Renal pelvis (tissue), 12 donors: ENCODE measurements at places on chromosomes 5 and 9. TPM values are rescaled to one million over a fixed set of nuclear protein-coding genes. Genes with fewer than 3 reads are reported as not detected.

- no peak for DNase-seq
Measured at GRCh38 chr9:107483666-107484065, 5.9 kb downstream of the KLF4 start.

SPINK13 gene
- 0.40 TPM for polyA plus RNA-seq

THBS4 gene
- polyA plus RNA-seq: 20.0 TPM

PHF24 gene
- polyA plus RNA-seq: 0.13 TPM

DNA sequence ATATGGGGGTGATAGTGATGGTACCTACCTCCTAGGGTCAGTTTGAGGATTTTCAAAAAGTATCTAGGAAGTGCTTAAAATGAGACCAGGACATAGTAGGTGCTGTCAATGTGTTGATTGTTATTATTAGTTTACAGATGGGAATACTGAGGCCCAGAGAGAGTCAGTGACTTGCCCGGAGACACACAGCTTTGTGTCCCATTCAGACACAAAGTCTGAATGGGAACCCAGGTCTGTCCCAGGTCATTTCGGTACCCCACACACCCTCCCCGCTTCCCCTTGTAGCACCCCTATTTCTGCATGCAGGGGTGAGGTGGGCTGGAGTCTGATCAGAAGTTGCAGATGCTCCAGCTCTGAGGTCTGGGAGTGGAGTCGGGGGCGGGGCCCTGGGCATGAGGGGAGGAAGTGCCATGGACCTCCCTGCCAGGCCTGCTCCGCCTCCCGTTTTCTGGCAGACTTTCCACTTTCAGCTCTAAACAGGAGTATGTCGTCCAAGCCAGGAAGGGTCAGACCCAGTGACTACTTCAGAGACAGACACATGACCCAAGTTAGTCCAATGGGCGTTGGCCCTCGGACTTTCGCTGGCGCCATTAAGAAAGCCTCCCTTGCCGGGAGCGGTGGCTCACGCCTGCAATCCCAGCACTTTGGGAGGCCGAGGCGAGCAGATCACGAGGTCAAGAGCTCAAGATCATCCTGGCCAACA lies 3.2 kb upstream of the DBN1 start:
- DNase-seq: no peak

DNA sequence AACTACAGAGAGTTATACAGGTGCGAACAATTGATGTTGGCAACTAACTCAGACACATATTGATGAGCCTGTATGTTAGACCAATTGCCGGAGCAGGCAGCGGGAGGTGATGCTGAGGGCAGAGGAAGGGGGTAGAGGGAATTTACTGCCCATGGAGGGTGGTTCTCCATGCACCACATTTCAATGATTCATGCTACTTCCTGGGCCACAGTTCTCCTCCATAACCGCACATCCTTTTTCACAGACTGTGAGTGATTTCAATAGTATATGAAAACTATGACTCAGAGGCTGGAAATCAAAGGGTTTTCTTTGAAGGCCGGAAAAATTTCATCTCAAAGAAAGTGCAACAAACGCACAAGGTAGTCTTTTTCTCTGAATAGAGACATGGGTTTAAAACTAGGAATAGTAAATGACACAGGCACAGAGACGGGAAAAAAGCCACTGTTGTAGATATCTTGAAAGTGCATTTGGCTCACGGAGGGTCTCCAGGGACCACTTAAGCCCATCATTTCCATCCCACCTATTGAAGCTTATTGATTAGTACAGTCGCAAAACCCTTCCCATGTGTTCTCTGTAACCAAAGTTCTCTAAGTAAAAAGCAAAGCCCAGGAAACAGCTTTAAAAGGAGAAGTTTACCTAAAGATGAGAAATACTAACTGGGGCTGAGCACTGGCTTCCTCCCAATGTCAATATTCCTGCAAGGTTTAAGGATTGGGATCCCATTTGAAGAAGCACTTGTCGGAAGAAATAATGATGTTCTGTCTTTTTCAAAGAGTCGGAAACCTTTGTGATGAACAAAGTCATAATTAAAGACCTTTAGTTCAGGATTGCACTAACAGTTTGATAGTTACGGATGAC lies 28.0 kb upstream of the ADAM19 start:
- no peak for DNase-seq
